ENCODE measurements at places on chromosomes 5 and 9.

- DNase-seq = no peak
These were observed 20.0 kb upstream of the MLANA start for GRCh38 chr9:5870691-5871090.

- no peak for DNase-seq
These were observed 344.9 kb upstream of the PAPPA start for GRCh38 chr9:115808695-115809094.

DNA sequence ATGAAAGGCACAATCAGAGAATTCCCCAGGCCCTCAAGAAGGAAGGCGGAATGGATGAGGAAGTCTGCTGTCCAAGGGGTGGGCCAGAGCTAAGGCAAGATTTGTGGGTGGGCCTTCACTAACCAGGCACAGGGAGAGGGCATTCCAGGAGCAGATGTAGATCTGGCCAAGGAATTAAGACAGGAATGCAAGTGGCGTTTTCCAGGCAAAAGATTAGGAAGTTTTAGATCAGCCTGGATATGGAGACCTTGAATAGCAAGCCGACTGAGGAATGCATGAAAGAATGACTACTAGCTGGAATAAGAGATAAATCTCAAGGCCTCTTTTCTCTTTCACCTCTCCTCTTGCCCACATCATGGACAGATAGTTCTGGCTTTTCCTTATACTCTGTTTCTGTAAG, 68.5 kb downstream of the GHR start:
- no peak for DNase-seq

GRCh38 chr9:115084709-115085108, 33.2 kb downstream of the TNC start:
- DNase-seq = no peak

DNA sequence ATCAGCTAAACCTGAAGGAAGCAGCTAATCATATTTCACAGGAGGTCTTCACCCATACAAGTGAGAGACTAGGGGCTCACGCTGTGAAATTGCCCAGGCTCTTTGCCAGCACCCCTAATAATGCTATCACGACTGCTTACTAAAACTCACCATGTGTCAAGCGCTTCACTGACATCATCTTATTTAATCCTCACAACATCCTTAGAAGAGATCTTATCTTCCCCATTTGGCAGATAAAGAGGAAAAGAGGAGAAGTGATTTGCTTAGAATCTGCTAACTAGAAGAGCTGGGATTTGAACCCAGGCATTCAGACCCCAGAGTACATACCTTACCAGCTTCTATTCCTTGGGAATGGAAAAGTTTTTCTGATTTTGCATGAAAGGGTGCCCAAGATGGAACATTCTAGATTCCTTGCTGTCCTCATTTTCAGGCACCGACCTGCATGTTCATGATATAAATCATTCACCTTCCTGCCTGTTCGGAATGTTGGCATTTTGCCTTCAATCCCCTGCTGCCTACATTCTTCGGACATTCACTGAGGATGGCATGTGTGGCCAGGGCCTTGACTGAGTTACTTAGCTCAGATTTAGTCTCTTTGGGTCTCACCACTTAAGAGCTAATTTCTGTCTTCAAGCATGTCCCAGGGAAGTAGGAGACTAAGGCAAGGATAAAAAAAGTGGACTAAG, 88.1 kb downstream of the SH3TC2 start:
- DNase-seq = no peak

- DNase-seq = no peak
These were observed 230.3 kb upstream of the PTPRD start for GRCh38 chr9:10843151-10843550.

GRCh38 chr9:75432386-75432785, 344.1 kb downstream of the OSTF1 start:
- no peak for DNase-seq
